ENCODE measurements at places on chromosomes 4 and X.
A peak's percentile ranks its signal among the peaks of the same experiment; 100 is the strongest.

GRCh38 chrX:107715331-107716117 lies 60.1 kb downstream of the TSC22D3 start:
- DNase-seq: no peak

DNA sequence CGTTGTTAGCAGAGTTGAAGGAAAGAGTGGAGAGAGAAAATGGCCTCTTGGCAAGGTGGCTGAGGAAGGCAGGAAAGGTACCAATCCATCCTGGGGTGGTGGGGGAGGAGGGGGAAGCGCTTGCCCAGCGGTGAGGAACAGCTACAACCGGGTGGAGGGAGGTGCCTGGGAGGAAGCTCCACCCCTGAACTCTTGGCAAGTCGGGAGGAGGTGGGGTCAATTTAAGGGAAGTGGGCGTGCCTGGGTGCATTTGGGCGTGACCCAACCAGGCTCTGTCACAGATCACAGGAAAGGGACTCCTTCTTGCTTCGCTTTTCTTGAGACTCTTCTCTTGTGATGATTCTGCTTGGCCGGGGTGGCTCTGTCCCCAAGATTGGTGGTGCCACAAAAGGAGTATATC lies 41.7 kb downstream of the BCORL1 start:
- DNase-seq: peak; percentile 79

- DNase-seq: no peak
Observed at GRCh38 chr4:147696866-147697265, 12.9 kb upstream of the PRMT9 start.

GRCh38 chr4:119794113-119794512 lies 165.5 kb upstream of the PDE5A start:
- DNase-seq: no peak

GRCh38 chrX:39133971-39134370 lies 332.7 kb downstream of the MID1IP1 start:
- no peak for DNase-seq

- DNase-seq: no peak
Observed at GRCh38 chr4:65893271-65893670, 223.0 kb upstream of the EPHA5 start.

DNA sequence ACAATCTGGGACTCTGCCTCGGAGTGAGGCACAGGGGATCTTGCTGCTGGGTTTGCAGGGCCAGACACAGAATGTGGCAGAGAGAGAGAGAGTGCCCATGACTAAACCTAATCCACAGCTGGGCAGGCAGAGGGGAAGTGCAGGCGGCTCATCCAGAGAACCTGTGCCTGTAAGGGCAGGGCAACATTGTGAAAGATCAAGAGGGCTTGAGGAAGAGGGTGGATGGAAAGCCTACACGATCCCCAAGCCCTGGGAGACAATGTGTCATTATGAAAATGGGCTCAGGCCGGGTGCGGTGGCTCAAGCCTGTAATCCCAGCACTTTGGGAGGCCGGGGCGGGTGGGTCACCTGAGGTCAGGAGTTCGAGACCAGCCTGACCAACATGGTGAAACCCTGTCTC lies 40.6 kb upstream of the TENM3 start:
- no peak for DNase-seq

DNA sequence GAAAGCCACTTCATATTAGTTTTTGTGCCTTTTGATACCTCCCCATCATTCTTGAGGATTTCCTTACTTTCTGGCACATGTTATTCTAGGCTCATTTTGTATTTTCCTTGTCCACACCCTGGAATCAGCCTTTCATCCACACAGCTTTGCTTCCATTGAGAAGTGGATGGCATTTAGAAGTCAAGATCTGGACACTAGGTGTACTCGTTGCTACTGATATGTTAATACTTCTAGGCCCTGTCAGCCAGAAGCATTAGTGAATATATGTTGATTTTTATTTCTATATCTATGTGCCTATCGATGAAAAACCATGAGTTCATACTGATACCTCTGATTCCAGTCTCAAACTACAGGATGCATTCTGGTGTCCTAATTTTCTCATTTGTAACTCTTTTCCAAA lies 73.2 kb downstream of the ARHGAP24 start:
- DNase-seq: no peak

DNA sequence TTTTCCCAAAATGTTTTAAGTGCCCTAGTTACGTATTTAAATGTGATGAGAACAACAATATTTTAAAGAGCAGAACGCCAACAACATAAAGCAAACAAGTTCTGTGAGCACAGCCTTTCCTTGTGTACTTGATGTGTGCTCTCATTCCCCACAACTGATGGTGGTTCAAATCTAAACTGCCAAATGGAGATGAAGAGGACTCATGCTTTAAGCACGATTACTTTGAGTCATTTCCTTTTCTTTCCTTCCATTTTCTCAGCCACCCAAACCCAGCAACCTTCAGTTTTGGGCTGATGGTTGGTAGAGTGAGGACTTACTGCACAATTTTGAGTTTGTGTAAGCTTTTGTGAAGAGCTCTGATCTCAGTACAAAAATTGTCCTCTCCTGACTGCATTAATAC lies 1.7 kb downstream of the NSD2 start:
- DNase-seq: no peak

GRCh38 chr4:137124278-137124932 lies 407.9 kb downstream of the PCDH18 start:
- no peak for DNase-seq

GRCh38 chrX:19130628-19131027 lies 8.4 kb upstream of the ADGRG2 start:
- no peak for DNase-seq

DNA sequence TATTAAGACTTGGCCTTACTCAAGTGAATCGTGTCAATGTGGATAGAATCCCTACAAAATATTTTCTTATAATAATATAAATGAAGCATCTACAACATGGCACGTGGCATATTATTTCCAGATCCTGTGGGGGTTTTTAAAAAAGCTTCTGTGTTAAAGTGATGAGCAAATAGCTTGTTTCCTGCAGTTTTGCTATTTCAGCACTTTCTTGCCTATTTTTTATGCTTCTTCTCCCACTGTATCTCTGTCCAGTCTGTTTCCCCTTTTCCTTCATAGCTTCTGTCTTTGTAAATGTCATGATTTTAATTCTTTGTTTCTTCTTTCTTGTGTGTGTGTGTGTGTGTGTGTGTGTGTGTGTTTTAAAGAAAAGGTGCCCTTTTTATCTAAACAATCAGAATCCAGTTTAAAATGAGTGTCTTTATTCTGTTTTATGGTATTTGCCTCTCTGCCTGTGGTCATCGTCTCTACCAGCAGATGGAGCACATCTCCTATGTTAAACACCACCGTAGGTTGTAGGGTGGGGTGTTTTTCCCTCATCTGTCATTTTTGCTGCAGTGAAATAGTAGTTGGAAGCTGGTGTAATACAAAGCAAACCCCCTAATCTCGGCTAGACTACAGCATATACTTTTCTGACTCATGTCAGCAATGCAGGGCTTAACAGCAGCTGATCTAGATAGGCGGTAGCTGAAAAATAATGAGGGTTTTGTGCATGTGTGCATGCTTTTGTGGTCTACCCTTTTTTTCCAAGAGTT lies 33.1 kb downstream of the FTHL17 start:
- DNase-seq: peak; percentile 12

DNA sequence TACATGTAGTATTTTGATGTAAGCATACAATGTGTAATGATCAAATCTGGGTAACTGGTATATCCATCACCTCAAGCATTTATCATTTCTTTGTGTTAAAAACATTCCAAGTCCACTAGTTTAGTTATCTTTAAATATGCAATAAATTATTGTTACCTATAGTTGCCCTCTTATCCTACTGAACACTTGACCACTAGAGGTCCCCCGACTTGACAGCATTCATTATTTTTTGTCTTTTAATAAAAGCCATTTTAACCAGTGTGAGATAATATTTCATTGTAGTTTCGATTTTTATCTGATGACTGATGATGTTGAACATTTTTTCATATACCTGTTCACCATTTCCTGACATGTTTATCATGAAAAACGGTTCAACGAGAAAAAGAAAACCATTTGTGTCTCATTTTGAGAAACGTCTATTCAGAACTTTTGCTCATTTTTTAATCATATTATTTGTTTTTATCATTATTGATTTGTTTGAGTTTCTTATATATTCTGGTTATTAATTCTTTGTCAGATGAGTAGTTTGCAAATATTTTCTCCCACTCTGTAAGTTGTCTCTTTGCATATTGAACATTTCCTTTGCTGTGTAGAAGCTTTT lies 199.0 kb upstream of the CXXC4 start:
- no peak for DNase-seq

Data from mucosa of gallbladder (tissue), 1 donor.